ENCODE measurements at places on chromosomes 7 and 10. TPM values are rescaled to one million over a fixed set of nuclear protein-coding genes. Genes with fewer than 3 reads are reported as not detected.

DNA sequence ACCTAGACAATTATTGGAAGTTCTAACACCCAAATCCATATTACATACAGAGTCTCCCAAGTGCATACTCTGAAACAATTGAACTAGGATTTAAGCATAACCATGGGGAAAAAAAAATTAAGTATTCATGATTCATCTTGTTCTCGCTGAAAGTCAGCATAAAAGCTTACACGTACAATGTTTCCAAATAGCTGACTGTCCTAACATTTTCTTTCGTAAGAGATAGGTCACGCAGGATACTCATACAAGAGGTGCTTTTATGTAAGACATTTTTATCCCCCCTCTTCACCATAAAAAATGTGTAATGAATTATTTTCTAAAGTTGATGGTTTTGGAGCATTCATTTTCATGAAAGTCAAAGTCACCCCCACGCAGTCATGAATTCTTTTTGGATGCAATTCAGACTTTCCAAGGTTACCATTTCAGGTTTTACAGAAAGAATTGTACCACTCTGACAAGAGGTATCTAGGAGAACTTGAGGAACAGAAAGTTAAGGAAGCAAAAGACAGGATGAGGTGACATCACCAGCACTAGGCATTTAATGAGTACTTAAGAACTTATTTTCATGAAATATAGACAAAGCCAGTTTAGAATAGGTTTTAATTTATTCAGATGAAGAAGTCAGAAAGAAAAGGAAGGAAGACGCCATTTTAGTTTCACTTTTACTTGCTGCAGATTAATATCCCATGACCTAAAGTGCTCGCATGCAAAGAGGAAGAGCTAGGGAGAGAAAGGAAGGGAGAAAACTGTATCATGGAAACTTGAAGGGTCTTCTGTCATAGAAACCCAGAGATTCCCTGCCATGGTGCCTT is 55.8 kb downstream of the TMEM26 start:
- DNase-seq, result no peak
- H3K4me1 ChIP-seq, result no peaks in the 10 kb centered on the region
- H3K27ac ChIP-seq, result no peak overlapping the region

The HDAC9 gene
- 3.2 TPM for total RNA-seq

DNA sequence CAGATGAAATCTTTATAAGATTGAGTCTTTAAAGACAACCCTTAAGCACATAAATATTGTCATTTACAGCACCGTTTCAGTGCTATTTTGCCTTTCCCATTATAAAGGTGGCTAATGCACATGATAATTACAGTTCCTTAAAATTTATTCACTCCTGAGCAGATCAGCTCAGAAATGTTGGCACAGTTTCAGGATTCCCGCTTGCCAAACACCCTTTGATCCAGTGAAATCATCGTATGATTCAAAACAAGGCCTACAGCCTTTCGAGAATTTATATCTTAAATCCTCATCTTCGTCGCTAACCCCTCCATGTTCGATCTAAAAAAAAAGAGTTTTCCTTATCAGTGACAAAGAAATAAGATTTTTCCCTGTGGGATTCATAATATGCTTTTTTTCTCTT is 14.1 kb upstream of the SOSTDC1 start:
- H3K4me1 ChIP-seq, result no peaks in the 10 kb centered on the region
- no peaks in the 10 kb centered on the region for H3K27me3 ChIP-seq
- DNase-seq, result no peak
- H3K36me3 ChIP-seq, result no peaks in the 10 kb centered on the region

DNA sequence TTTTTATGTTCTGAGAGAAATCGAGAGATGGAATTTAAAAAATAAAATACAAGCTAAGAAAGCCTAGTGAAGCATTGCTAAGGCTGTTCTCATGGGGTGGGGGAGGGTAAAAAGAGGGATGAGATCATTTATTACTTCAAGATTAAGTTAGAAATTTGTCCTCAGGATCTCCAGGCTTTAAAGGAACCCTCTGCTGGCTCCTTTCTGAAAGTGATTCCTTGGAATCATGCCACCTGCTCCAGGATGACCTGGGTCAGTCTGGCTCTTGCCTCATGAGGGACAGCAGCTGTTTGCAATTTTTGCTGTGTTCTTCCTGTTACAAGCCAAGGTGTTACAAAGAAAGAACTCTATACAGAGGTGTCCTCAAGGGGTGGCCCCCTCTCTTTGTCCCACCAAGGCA is 69.8 kb downstream of the CDK1 start:
- no peaks in the 10 kb centered on the region for H3K27me3 ChIP-seq
- no peak overlapping the region for H3K27ac ChIP-seq
- no peak overlapping the region for H3K4me3 ChIP-seq
- no peaks in the 10 kb centered on the region for H3K4me1 ChIP-seq
- no peaks in the 10 kb centered on the region for H3K36me3 ChIP-seq
- DNase-seq, result no peak

The ACBD7 gene
- 1.2 TPM for total RNA-seq

GRCh38 chr7:54112567-54112966 is 429.6 kb upstream of the VSTM2A start:
- H3K27ac ChIP-seq, result no peak overlapping the region
- DNase-seq, result no peak
- H3K27me3 ChIP-seq, result no peaks in the 10 kb centered on the region
- H3K36me3 ChIP-seq, result no peaks in the 10 kb centered on the region
- no peak overlapping the region for H3K4me3 ChIP-seq

- H3K36me3 ChIP-seq, result no peaks in the 10 kb centered on the region
Observed at GRCh38 chr7:18653381-18654155, 158.0 kb downstream of the HDAC9 start.

The REPIN1 gene
- 58.2 TPM for total RNA-seq

The RASSF4 gene
- total RNA-seq, result 2.8 TPM

DNA sequence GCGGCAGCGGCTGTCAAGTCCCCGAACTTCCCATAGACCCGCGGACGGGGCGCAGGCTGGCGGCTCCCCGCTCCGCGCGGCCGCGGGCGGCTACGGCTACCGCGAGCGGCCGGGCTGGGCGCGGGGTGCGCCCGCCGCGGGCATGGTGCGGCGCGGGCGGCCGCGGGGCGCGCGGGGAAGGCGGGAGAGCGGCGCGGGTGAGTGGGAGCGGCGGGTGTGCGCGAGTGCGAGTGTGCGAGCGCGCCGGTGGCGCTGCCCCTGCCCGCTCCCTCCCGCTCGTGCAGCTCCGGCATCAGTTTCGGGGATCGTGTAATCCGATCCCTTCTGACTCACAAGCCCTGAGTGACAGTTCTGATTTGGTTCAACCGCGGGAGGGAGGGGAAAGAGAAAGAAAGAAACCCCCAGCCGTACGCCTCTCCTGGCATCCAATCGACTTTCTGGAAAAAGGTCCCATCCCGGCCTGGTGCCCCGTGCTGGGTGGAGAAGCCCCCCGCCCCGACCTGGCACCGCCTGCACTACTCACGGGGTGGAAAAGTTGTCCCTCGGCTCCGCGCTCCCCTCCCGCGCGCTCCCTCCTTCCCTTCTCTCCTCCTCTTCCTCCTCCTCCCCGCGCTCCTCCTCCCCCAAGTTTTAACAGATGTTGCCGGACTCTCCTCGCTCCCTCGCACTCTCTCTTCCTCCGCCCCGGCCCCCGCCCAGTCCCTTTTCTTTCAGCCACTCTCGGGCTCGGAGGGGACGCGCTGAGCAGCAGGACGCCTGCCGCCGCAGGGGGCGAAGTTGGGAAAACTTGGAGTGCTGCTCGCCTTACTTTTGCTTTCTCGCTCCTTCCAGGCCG is at the start of gene GLI3:
Gene GLI3, minus strand, starts transcription at position 234 of the 835 bp plus-strand sequence. CDS start 13,956 bp downstream, outside the sequence.
- H3K27me3 ChIP-seq, result no peaks in the 10 kb centered on the region
- DNase-seq, result no peak
- no peak within 1 kb of the TSS for H3K4me3 ChIP-seq
- H3K4me1 ChIP-seq, result no peaks in the 10 kb centered on the region
- H3K27ac ChIP-seq, result no peak within 1 kb of the TSS

The FAM180A gene
- not detected for total RNA-seq

DNA sequence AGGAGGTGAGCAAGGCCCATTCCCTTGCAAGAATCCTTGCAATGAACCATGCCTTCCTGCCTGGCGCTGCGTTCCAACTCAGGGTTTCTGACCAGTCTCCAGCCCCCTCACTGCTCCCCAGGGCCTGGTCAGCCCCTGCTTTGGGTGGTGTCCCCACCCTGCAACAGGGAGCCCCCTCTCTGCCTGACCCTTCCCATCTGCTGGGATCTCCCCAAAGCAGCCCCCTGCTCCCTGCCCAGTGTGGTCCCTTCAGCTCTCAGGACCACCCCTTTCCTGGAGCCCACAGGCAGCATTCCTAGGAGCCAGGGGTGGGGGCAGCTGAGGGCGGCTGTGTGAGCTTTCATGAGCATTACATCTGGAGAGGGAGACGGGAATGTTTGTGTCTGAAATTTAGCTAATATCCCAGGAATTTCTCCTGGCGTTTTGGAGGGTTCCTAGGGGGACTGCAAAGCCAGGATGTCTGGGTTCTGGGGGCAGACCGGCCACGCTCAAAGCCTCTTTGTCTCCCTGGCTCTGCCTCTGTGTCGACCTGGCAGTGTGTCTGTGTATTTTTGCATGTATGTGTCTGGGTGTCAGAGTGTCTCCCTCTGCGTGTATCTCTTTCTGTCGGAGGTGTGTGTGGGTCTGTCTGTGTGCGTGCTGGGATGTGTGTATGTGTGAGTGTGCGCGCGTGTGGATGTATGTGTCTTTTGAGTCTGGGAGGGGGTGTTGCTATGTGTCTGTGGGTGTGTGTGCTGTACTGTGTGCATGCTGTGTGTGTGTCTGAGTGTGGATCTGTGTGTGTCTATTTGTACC is 300.5 kb upstream of the ZMIZ1 start:
- no peak overlapping the region for H3K27ac ChIP-seq
- no peaks in the 10 kb centered on the region for H3K27me3 ChIP-seq
- no peak overlapping the region for H3K4me3 ChIP-seq
- H3K36me3 ChIP-seq, result no peaks in the 10 kb centered on the region
- DNase-seq, result no peak

- H3K27me3 ChIP-seq, result no peaks in the 10 kb centered on the region
- H3K4me3 ChIP-seq, result no peak overlapping the region
- no peaks in the 10 kb centered on the region for H3K4me1 ChIP-seq
- no peaks in the 10 kb centered on the region for H3K36me3 ChIP-seq
- no peak for DNase-seq
- no peak overlapping the region for H3K27ac ChIP-seq
Observed at GRCh38 chr7:135843214-135843613, 94.6 kb upstream of the FAM180A start.

- no peaks in the 10 kb centered on the region for H3K4me1 ChIP-seq
- no peak for DNase-seq
Observed at GRCh38 chr7:30084212-30084611, 50.6 kb upstream of the MTURN start.

DNA sequence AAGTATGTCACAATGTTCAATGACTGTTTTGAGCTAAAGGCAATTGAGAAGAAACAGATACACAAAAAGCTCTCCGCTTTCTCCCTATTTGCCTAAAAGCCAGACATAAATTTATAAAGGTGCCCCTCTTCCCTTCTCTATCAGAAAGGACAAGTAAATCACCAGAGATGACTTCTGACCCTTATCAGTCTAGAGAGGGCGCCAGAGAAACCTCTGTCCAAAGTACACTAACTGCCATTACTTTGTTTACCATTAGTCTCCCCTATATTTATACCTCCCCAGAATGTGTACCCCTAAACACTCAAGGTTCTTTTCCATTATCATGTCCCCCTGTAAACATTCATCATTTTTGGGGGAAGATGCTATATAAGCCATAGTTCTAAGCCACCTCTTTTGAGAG is 49.3 kb downstream of the TPK1 start:
- no peak overlapping the region for H3K4me3 ChIP-seq
- H3K27me3 ChIP-seq, result no peaks in the 10 kb centered on the region
- H3K36me3 ChIP-seq, result no peaks in the 10 kb centered on the region
- no peak overlapping the region for H3K27ac ChIP-seq
- no peak for DNase-seq
- no peaks in the 10 kb centered on the region for H3K4me1 ChIP-seq

The IRF5 gene
- 7.1 TPM for total RNA-seq

The PRR15 gene
- not detected for total RNA-seq

DNA sequence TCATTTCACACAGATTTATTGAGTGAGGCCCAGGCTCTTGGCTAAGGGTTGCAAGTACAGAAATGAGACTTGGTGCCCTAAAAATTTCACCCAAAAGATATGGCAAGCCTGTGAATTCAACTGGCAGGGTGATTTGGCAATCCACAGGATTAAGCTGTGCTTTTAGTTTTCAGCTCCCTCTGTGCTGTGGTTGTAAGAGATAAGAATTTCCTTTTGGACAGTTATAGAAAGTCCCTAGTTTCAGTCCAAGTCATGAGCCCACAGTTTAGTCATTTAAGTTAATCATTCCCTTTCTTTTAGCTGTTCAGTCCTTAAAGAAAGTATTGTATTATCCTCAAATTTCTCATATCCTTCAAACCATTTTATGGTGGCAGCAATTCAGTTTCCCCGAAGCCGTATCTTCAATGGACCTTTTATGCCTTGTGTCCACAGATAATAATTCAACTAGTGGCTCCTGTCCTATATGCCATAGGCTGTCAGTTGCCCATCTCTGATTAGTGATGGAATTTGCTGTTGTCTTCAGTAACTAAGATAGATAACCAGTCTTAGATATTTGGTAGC is 73.4 kb upstream of the NAMPT start:
- no peaks in the 10 kb centered on the region for H3K27me3 ChIP-seq
- H3K4me3 ChIP-seq, result no peak overlapping the region
- H3K27ac ChIP-seq, result no peak overlapping the region
- no peak for DNase-seq
- no peaks in the 10 kb centered on the region for H3K36me3 ChIP-seq

GRCh38 chr7:101226721-101227120 is 8.8 kb downstream of the ZNHIT1 start:
- no peaks in the 10 kb centered on the region for H3K27me3 ChIP-seq
- H3K27ac ChIP-seq, result no peak overlapping the region
- DNase-seq, result no peak
- no peaks in the 10 kb centered on the region for H3K4me1 ChIP-seq

- no peaks in the 10 kb centered on the region for H3K4me1 ChIP-seq
- no peak overlapping the region for H3K27ac ChIP-seq
- H3K4me3 ChIP-seq, result no peak overlapping the region
- no peaks in the 10 kb centered on the region for H3K27me3 ChIP-seq
Observed at GRCh38 chr7:153090209-153090608, 330.7 kb downstream of the ACTR3B start.

DNA sequence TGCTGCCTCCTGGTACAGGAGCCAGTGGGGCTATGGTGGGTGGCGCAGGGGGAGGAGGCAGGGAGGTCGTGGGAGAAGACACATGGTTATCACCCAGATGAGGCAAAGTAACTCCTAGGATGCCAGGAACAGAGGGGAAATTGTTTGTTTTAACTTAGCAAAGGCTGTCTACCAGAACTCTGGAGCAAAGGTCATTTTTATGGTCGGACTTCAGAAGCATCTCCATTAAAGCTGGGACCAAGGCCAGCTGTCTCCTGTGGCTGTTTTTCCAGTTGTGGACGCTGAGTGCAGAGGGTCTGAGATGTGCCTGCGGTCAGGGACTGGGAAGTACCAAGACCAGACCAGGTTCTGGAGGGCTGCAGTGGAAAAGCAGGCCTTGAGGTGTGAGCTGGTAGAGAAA is 525.9 kb upstream of the FOXK1 start:
- H3K4me3 ChIP-seq, result no peak overlapping the region
- H3K27me3 ChIP-seq, result no peaks in the 10 kb centered on the region
- H3K4me1 ChIP-seq, result no peaks in the 10 kb centered on the region
- no peaks in the 10 kb centered on the region for H3K36me3 ChIP-seq
- H3K27ac ChIP-seq, result no peak overlapping the region
- DNase-seq, result no peak

GRCh38 chr10:133035952-133036351 is 51.8 kb upstream of the ADGRA1 start:
- no peak for DNase-seq
- no peaks in the 10 kb centered on the region for H3K36me3 ChIP-seq
- H3K27ac ChIP-seq, result no peak overlapping the region
- H3K4me1 ChIP-seq, result no peaks in the 10 kb centered on the region
- H3K27me3 ChIP-seq, result no peaks in the 10 kb centered on the region
- H3K4me3 ChIP-seq, result no peak overlapping the region

Measured in CD8-positive, alpha-beta memory T cell (primary cell).